ENCODE measurements at places on chromosomes 2 and 18.
A peak's percentile ranks its signal among the peaks of the same experiment; 100 is the strongest.

- peak; percentile 81 for DNase-seq
These were observed 1.5 kb downstream of the RND3 start for GRCh38 chr2:150485871-150486538.

DNA sequence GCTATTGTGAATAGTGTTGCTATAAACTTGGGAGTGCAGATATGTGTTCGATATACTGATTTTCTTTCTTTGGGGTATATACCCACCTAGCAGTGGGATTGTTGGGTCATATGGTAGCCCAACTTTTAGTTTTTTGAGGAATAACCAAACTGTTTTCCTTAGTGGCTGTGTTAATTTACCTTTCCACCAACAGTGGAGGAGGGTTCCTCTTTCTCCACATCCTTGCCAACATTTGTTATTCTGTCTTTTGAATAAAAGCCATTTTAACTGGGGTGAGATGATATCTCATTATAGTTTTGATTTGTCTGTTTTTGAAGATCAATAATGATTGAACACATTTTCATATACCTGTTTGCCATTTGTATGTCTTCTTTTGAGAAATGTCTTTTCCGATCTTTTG, 282.0 kb upstream of the SESTD1 start:
- DNase-seq, result no peak

DNA sequence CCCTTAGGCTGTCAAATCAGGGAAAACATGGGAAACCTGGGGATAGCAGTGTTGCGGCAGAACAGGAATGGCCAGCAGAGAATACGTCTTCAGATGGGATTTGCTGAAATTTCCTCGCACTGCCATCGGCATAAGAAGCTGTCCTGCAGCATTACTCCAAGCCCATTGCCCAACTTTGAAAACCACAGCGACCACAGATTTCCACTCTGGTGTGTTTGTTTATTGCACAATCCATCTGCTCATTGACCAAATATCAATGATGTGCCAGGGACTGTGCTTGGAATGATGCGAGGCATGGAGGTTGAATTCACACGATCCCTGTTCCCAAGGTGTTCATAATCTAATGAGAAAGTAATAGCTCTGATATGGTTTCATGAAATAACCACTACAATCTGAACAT, 383.3 kb upstream of the MYT1L start:
- no peak for DNase-seq

- no peak for DNase-seq
These were observed 345.2 kb upstream of the SLC8A1 start for GRCh38 chr2:40797120-40797519.

GRCh38 chr2:167980439-167980838, 267.0 kb downstream of the STK39 start:
- DNase-seq, result no peak

DNA sequence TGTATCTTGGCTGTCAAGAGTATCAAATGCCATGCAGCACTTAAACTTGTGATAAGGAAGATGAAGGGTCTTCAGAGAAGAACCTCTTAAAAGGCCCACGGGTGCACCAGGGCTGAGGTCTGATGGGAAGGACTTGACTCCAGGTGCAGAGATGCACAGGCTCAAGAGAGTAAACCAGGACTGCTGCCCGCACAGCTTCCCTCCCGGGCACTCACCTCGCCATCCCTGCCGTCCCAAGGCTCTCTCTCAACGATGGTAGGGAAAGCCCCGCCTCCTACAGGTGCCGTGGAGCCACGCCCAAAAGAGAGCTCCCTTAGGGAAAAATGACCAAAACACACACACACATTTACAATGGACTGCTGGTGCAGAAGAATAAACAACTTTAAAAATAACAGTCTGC, 27.9 kb downstream of the PDIA6 start:
- no peak for DNase-seq

All from RKO (cell line).